ENCODE measurements at places on chromosomes 3 and 15. TPM values are rescaled to one million over a fixed set of nuclear protein-coding genes. Genes with fewer than 3 reads are reported as not detected.

The SFMBT1 gene
- total RNA-seq: 16.1 TPM

The NMNAT3 gene
- 3.5 TPM for total RNA-seq

DNA sequence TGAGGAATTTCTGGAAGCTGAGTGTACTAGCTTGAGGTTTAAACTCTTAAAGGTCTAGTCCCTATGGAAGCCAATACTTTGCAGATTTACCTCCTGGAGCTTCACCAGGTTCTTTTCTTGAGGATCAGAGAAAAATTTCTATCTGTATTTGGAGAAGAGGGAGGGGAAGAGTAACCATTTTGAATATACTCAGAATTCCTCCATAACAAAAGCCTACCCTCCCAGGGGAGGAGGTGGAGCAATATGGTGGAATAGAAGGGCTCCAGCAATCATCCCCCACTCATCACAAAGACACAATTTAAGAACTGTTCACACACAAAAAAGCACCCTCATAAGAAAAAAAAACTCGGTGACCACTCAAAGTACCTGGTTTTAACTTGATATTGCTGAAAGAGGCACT is 36.0 kb upstream of the PEX5L start:
- no peak for DNase-seq

- DNase-seq: no peak
Observed at GRCh38 chr3:193825617-193826016, 232.6 kb downstream of the OPA1 start.

GRCh38 chr3:151347432-151347831 is 18.1 kb upstream of the P2RY13 start:
- DNase-seq: no peak

The GALNT15 gene
- total RNA-seq: 2.8 TPM

Data from liver (tissue), 10 donors.